Activated B cell treated with CpG ODN at 0.5 μM for 24 hours (primary cell): ENCODE measurements at places on chromosomes 12 and 14.

GRCh38 chr14:56137453-56137807, 19.2 kb downstream of the PELI2 start:
- H3K4me3 ChIP-seq, result no peak overlapping the region
- DNase-seq, result no peak
- H3K27ac ChIP-seq, result no peak overlapping the region
- H3K4me1 ChIP-seq, result peaks cover 18% of the 10 kb centered on the region
- no peaks in the 10 kb centered on the region for H3K36me3 ChIP-seq

- H3K4me3 ChIP-seq, result no peak overlapping the region
- H3K27ac ChIP-seq, result no peak overlapping the region
- H3K4me1 ChIP-seq, result peaks cover 6% of the 10 kb centered on the region
- no peaks in the 10 kb centered on the region for H3K36me3 ChIP-seq
Observed at GRCh38 chr14:59026081-59026480, 162.4 kb upstream of the DAAM1 start.

GRCh38 chr12:65511912-65512311, 233.4 kb downstream of the MSRB3 start:
- H3K36me3 ChIP-seq, result no peaks in the 10 kb centered on the region
- H3K27ac ChIP-seq, result no peak overlapping the region
- H3K4me3 ChIP-seq, result no peak overlapping the region
- no peaks in the 10 kb centered on the region for H3K27me3 ChIP-seq
- no peaks in the 10 kb centered on the region for H3K4me1 ChIP-seq
- no peak for DNase-seq

- H3K36me3 ChIP-seq, result no peaks in the 10 kb centered on the region
- H3K27me3 ChIP-seq, result no peaks in the 10 kb centered on the region
- no peak for DNase-seq
- no peak overlapping the region for H3K27ac ChIP-seq
- no peaks in the 10 kb centered on the region for H3K4me1 ChIP-seq
- H3K4me3 ChIP-seq, result no peak overlapping the region
Observed at GRCh38 chr12:127542931-127543330, 724.0 kb upstream of the TMEM132C start.

- no peak overlapping the region for H3K4me3 ChIP-seq
- no peak overlapping the region for H3K27ac ChIP-seq
Observed at GRCh38 chr12:1805441-1806081, 14.8 kb upstream of the LRTM2 start.

DNA sequence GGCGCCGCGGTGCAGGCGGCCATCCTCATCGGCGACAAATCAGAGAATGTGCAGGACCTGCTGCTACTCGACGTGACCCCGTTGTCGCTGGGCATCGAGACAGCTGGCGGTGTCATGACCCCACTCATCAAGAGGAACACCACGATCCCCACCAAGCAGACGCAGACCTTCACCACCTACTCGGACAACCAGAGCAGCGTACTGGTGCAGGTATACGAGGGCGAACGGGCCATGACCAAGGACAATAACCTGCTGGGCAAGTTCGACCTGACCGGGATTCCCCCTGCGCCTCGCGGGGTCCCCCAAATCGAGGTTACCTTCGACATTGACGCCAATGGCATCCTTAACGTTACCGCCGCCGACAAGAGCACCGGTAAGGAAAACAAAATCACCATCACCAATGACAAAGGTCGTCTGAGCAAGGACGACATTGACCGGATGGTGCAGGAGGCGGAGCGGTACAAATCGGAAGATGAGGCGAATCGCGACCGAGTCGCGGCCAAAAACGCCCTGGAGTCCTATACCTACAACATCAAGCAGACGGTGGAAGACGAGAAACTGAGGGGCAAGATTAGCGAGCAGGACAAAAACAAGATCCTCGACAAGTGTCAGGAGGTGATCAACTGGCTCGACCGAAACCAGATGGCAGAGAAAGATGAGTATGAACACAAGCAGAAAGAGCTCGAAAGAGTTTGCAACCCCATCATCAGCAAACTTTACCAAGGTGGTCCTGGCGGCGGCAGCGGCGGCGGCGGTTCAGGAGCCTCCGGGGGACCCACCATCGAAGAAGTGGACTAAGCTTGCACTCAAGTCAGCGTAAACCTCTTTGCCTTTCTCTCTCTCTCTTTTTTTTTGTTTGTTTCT, 1.7 kb downstream of the HSPA2 start:
- H3K27me3 ChIP-seq, result peaks cover 2% of the 10 kb centered on the region
- peak; percentile 25 for DNase-seq
- H3K36me3 ChIP-seq, result peaks cover 7% of the 10 kb centered on the region
- peak overlapping the region; percentile 100 for H3K4me3 ChIP-seq
- H3K4me1 ChIP-seq, result peaks cover 33% of the 10 kb centered on the region

GRCh38 chr14:96567289-96567899, 65.2 kb downstream of the PAPOLA start:
- H3K4me3 ChIP-seq, result no peak overlapping the region
- peaks cover 62% of the 10 kb centered on the region for H3K36me3 ChIP-seq
- no peak for DNase-seq
- peaks cover 3% of the 10 kb centered on the region for H3K4me1 ChIP-seq
- H3K27ac ChIP-seq, result no peak overlapping the region

GRCh38 chr14:101086926-101087325, 183.4 kb upstream of the RTL1 start:
- no peak for DNase-seq
- no peaks in the 10 kb centered on the region for H3K4me1 ChIP-seq
- no peaks in the 10 kb centered on the region for H3K36me3 ChIP-seq
- H3K27ac ChIP-seq, result no peak overlapping the region
- no peak overlapping the region for H3K4me3 ChIP-seq

- DNase-seq, result no peak
- no peaks in the 10 kb centered on the region for H3K4me1 ChIP-seq
- H3K27me3 ChIP-seq, result no peaks in the 10 kb centered on the region
- H3K4me3 ChIP-seq, result no peak overlapping the region
- H3K27ac ChIP-seq, result no peak overlapping the region
Observed at GRCh38 chr12:44582521-44582920, 293.6 kb downstream of the NELL2 start.

GRCh38 chr12:3607039-3607720, 116.2 kb downstream of the PRMT8 start:
- H3K27me3 ChIP-seq, result no peaks in the 10 kb centered on the region
- no peak for DNase-seq
- H3K27ac ChIP-seq, result no peak overlapping the region
- peaks cover 13% of the 10 kb centered on the region for H3K4me1 ChIP-seq

DNA sequence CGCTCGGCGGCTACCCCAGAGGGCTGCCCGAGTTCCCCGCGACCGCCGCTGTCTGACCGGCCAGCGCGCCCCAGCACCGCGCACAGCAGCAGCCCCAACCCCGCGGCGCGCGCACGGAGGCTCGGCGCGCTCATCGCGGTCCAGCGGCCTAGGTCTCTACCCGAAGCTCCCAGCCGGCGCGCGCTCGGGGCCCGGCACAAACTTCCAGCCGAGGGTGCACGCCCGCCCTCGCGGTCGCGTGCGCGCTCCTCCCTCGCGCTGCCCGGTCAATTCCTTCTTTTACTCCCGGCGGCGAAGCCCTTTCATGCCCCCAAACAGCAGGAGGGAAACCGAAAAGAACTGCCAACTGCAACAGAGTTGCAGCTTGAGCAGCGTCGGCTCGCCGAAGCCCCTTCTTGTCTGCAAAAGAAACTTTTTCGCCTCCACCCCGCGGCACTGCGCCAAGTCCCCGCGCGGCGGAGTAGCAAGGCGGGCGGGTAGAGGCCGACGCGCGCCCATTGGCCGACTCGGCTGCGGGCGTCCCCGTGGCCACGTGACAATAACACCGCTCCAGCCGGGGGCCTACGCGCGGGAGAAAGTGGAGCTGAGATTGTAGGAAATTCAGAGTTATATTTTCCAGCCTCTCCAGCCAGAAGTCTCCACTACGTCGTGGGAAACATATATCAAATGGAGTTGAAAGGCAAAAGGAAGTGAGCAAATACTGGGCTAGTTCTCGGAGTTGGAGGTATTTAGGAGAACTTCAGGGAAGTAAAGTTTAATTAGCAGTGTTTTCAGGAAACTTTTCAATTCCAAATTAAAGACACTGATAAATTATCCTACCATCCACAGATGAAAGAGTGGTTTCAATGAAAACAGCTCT, at the start of gene LRIG3:
Gene LRIG3 (minus strand): TSS at position 403 of the 859 bp plus-strand sequence. CDS start 269 bp downstream, at position 134.
- no peaks in the 10 kb centered on the region for H3K36me3 ChIP-seq
- H3K27me3 ChIP-seq, result peaks cover 30% of the 10 kb centered on the region
- peak within 1 kb of the TSS; percentile 61 for H3K4me3 ChIP-seq
- no peak within 1 kb of the TSS for H3K27ac ChIP-seq

DNA sequence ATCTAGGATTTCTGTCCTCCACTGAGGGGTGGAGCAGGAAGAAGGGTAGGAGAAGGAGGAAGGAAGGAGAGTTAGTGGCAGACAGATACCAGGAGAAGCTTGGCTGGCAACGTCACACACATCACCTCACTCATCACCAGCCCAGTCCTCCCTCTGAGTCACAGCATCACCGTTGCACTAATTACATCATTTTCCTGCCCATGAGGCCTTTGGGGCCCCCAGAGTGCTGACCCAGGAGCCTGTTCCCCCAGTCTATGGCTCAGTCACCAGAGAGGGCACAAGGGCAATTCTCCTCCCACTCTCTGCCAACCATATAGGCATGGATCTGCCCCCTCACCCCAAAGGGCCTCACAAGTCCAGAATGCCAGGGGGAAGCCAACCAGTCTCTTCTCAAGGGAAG, 4.6 kb downstream of the RND1 start:
- no peak for DNase-seq
- no peak overlapping the region for H3K27ac ChIP-seq
- H3K27me3 ChIP-seq, result no peaks in the 10 kb centered on the region
- peaks cover 30% of the 10 kb centered on the region for H3K4me1 ChIP-seq

- H3K36me3 ChIP-seq, result no peaks in the 10 kb centered on the region
- no peak for DNase-seq
- H3K27me3 ChIP-seq, result peaks cover 5% of the 10 kb centered on the region
- H3K27ac ChIP-seq, result no peak overlapping the region
Observed at GRCh38 chr12:41992022-41992421, 152.7 kb downstream of the GXYLT1 start.

DNA sequence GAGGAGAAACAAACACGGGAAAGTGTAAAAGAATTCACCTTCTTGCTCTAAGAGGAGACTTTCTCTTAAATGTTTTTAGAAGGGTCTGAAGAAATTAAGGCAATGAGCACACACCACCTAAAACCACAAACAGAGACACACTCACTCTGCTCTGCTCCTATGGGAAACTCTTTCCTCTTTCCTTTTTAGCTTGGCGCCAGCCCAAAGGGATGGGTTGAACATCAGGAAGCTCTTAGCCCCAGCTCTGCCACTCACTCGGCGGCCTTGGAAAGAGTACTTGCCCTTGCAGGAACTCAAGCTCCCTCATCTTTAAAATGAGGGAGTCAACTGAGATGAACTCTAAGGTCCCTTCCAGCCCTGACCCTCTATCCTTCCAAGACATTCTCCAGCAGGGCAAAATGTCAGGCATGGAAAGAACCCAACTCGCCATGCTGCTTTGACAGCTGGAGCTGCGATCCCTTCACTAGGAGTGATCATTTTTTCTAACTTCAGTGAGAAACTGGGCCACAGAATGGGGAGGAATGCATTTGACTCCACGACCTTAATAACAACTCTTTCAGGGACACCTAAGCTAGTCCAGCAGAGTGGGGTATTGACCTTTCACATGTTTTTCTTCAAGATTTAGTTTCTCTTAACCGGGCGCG, 980 bp upstream of the RNASE8 start:
- H3K4me3 ChIP-seq, result no peak overlapping the region
- no peak overlapping the region for H3K27ac ChIP-seq
- peaks cover 10% of the 10 kb centered on the region for H3K27me3 ChIP-seq
- no peaks in the 10 kb centered on the region for H3K36me3 ChIP-seq

DNA sequence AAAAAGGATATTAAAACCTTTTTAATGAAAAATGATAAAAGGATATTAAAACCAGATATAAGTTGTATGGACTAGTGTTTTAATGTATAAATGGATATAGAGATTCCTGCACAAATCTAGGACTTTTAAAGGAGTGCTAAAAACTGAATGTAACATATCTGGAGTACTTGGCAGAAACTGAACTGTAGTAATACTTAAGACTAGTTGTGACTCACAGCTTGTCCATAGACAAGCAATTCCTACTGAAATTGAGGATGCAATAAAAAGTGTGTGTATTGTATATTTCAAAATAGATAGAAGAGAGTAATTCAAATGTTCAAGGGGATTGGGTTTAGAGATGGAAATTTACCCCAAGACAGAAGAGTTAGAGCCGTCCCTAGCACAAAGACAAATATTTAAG, 59.6 kb downstream of the FBXO33 start:
- H3K27me3 ChIP-seq, result no peaks in the 10 kb centered on the region
- no peak overlapping the region for H3K27ac ChIP-seq
- DNase-seq, result no peak
- H3K36me3 ChIP-seq, result peaks cover 36% of the 10 kb centered on the region
- no peaks in the 10 kb centered on the region for H3K4me1 ChIP-seq

- no peaks in the 10 kb centered on the region for H3K36me3 ChIP-seq
- no peak for DNase-seq
- no peaks in the 10 kb centered on the region for H3K4me1 ChIP-seq
- H3K27me3 ChIP-seq, result no peaks in the 10 kb centered on the region
- no peak overlapping the region for H3K4me3 ChIP-seq
Observed at GRCh38 chr12:18868717-18869116, 130.8 kb downstream of the CAPZA3 start.

DNA sequence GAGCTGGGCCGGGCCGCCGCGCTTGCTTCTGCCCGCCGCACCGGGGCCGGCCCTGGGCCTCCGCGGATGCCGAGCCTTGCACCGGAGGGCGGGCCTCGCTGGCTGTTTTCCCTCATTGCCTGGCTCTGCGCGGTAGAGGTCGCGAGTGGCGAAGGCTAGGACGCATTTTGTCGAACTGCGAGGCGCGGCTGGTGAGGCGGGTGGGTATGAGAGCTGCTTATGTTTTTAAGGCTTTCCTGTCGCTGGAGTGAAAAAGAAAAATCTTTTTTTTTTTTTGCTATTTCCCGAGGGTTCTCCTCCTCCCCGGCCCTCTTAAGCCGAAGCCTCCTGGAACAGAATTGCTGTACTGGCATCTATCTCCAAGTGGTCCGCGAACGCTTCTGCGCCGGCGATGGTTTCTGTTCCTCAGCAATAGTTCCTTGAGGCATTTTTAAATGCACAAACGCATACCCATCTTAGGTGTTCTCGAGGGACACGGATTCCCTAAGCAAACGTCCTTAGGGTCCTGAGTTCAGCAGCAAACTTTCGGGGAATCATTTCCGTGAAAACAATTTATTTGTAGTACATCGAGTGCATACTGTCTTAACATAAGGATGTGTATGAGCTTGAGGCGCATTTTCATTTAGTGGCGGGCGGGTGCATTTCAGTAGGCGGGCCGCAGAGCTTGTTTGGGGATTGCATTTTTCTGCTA, 631 bp downstream of the RESF1 start:
- H3K36me3 ChIP-seq, result peaks cover 61% of the 10 kb centered on the region
- H3K27ac ChIP-seq, result peak overlapping the region; percentile 99
- H3K4me3 ChIP-seq, result peak overlapping the region; percentile 99
- peaks cover 80% of the 10 kb centered on the region for H3K4me1 ChIP-seq
- DNase-seq, result no peak
- H3K27me3 ChIP-seq, result no peaks in the 10 kb centered on the region
